Amniotic epithelial cell (primary cell): ENCODE measurements at places on chromosomes 5 and 9.

- peak; percentile 34 for DNase-seq
These were observed 839 bp downstream of the MED27 start for GRCh38 chr9:132078699-132079356.

DNA sequence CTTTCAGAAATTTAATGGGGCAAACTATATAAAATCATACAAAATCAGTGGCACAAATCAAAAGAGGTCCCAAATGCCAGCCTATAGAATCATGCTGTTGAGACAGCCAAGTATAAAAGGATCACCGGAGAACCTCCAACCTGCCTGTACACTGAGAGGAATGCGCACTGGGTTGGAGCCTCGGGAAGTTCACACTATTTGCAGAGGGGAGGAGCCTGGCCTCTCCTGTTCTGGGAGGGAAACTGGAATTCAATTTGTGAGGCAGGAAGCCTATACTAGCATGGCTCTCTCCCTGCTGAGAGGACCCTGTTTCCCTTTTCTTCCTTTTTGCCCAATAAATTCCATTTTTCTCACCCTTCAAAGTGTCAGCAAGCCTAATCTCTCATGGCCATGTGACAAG is 406.0 kb downstream of the HINT1 start:
- no peak for DNase-seq

- no peak for DNase-seq
These were observed 8.1 kb upstream of the OMD start for GRCh38 chr9:92432350-92432749.

- no peak for DNase-seq
These were observed 11.6 kb upstream of the SFXN1 start for GRCh38 chr5:175466700-175467318.

- DNase-seq, result no peak
These were observed 20.1 kb downstream of the ZNF462 start for GRCh38 chr9:106883030-106883429.

DNA sequence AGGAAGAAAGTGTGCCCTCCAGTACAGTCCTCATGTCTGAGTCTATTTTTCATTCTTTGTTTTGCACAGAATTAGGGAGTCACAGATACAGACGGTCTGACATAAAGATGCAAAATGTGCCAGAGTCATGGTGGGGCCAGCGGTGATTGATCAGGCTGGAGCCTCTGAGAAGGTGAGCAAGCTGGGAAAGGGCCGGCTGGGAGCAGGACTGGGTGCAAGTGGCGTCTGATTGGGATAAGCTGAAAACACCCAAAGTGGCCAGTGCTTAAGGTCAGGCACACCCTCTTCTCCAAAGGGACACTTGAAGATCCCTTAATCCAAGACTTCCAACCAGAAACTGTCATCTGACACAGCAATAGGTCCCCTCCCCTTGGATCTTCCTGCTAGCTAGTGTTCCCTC is 32.6 kb downstream of the FSTL4 start:
- DNase-seq, result no peak

DNA sequence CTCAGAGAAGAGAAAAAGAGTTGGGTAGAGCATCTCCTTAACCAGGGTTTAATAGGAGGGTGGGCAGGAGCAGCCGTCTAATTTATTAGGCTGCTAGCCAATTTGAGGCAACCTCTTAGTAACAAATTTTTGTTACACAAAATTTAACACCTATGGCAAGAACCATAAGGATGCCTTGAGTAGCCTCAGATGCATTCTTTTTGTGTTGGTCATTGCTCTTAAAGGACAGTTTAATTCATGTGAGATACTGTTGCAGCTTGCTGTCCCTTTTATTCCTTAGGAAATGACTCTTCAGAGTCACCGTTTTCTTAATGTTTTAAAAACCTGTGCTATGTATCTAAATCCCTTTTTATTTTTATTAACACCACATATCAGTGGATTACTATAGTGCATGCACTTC is 255.1 kb downstream of the MAST4 start:
- DNase-seq, result peak; percentile 13

- peak; percentile 16 for DNase-seq
These were observed 3.6 kb upstream of the TMEM38B start for GRCh38 chr9:105690742-105691141.

DNA sequence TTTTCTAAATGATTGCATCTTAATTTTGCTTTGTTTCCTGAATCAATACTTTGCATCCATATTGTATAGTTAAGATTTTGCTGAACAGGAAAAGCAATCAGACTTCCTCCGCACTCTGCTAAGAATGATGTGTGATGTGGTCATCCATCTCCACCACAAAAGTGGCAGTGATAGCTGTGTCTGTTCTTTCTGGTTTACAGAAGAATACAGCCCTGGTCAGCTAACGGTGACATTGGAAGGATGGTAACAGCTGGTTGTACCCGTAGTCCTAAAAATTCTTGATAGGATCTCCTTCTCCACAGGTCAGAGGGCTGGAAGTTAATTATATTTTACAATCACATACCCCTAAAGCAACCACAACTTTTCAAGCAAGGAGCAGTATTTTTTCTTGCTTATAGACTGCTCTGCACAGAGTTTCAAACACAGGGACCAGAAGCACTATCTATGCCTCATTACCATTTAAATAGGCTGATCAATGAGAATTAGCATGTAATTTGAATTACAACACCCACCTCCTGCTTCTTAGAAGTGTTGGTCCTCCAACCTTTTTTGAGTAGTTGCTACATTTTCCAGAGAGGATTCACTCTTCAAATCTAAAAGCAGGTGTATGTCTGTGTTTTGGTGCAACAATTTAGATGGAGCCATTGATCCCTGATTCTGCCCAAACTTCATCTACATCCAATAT is 1191.9 kb upstream of the NUDT12 start:
- no peak for DNase-seq
